ENCODE measurements at places on chromosomes 5 and 9.

DNA sequence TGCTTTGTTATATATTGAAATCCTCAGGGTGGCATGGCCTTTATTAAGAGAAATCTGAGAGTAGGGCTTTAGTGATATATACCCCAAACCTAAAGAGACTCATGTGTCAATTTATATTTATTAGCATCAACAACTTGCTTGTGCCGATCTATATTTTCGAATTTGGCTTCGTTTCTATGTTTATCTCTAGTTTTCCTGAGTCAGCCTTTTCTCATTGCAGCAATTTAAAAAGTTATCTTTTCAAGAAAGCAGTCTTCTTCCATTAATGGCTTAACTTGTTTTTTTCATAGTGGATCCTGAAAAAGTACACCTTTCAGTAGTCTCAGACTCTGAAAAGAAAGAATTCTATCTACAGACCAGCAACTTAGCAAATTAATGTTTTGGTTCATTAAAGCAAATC lies 99.9 kb upstream of the KCNN2 start:
- no peak for DNase-seq

GRCh38 chr5:57779383-57780223 lies 297.0 kb upstream of the ACTBL2 start:
- peak; percentile 57 for DNase-seq

DNA sequence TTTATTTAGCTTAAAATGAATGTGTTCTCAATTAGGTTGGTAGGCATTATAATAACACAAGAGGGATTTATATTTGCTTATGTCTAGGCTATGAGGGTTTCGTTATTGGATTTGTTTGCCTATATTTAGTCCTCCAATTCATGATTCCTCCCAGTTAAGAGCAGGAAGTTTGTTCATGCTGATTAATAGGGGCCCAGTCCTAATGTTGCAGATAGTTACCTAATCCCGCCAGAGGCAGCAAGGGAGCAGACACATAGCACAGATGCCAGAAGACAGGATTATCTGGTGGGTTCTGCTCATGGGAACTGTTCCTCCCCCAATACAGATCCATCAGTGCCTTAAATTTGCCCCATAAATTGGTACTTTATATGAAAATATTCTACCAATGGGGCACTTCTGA lies 100.8 kb upstream of the TLE4 start:
- no peak for DNase-seq

DNA sequence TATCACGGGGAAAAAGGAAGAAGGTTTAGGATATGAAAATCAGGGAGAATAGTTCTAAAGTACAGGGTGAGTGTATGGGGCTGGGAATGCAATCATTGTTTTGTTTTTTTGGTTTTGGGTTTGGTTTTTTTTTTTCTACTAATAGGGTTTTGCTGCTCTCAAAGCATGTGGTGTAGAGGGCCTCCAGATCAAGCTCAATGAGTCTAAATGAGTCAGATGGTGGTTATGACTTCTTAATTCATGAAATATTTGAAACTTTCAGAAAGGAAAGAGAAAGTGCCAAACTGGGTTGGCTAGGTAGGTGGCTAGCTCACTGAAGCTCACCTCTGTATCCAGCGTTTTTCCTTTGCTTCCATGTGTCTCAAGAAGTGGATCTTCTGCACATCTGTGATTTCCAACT lies 10.7 kb downstream of the OR1L8 start:
- no peak for DNase-seq

GRCh38 chr5:14325369-14325768 lies 182.2 kb downstream of the TRIO start:
- DNase-seq: no peak

DNA sequence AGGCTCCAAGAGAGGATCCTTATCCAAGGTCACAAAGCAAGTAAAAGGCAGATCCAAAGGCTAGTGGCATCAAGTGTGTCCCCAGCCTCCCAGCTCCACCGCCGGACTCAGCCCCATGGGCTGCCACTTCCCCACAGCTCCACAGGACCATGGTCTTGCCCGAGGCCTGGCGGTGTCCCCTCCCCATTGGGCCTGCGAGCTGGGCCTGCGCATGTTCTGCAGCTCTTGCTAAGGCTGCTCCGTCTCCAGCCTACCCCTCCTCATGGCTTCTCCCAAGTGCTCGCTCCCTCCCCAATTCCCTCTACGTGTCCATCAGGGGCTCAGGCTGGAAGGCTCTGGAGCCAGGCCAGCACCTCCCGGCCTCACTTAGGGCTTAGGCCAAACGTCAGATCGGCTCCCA lies 29.4 kb downstream of the DBH start:
- no peak for DNase-seq

DNA sequence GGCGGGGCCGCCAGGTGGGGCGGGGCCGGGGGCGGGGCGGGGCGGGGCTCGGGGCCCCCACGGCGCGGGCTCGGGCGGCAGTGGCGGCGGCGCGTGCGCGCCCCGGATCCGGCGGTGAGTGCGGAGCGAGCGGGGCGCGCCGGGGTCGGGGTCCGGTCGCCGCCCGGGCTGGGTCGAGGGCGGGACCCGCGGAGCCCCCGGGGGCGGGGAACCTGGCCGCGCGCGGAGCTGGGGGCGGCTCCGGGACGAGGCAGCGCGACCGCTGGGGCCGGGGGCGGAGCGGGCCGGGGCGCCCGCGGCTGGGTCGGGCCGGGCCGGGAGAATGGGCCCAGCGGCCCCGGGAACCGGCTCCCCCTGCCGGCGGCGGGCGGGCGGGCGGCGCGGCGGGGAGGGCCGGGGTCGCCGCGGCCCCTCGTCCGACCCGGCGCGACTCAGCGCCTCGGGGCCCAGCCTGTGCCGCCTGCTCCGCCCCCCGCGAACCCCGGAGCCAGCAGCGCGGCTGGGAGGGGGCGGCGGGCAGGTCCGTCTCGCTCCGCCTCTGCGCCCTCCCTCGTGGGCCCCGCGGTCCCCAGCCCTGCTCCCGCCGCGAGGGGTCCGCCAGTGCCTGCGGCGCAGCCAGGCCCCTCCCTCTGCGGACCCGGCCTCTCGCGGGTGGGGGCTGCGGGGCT lies 3.1 kb downstream of the EGFL7 start:
- no peak for DNase-seq

DNA sequence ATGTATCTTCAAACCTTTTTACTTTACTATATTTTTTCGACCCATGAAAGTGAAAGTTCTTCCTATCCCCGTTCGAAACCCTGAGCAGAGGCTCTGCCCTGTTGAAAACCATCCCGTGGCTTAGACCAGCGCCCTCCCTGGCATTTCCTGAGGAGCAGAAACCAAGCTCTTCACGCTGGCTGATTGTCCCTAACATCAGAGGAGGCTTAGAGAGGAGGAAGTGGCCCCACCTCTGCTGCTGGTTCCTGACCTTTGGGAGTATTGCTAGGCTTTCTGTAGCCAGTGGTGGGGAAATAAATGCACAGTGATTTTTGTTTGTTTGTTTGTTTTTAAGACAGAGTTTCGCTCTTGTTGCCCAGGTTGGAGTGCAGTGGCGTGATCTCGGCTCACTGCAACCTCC lies 4.2 kb upstream of the PTGES start:
- no peak for DNase-seq

- DNase-seq: no peak
These were observed 92.0 kb downstream of the AMBP start for GRCh38 chr9:113985968-113986585.

DNA sequence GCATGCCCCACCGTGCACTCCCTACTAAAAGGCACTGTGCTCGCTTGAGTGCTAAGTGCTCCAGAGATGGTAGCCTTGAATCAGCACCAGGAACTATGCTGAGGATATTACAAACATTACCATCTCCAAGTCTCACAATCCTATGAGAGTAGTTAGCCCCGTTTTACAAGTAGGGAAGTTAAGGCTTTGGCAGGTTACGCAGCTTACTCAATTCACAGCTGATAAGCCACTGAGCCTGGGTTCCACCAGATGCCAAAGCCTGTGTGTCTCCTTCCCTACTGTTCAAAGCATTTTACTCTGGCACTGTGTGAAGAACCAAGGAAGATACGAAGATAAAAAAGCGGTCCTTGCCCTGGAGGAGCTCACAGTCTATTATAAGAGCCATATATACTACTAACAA lies 216.2 kb downstream of the EBF1 start:
- DNase-seq: no peak

GRCh38 chr5:17223367-17224185 lies 6.1 kb downstream of the BASP1 start:
- DNase-seq: no peak

GRCh38 chr5:127447827-127448226 lies 69.6 kb upstream of the PRRC1 start:
- no peak for DNase-seq

DNA sequence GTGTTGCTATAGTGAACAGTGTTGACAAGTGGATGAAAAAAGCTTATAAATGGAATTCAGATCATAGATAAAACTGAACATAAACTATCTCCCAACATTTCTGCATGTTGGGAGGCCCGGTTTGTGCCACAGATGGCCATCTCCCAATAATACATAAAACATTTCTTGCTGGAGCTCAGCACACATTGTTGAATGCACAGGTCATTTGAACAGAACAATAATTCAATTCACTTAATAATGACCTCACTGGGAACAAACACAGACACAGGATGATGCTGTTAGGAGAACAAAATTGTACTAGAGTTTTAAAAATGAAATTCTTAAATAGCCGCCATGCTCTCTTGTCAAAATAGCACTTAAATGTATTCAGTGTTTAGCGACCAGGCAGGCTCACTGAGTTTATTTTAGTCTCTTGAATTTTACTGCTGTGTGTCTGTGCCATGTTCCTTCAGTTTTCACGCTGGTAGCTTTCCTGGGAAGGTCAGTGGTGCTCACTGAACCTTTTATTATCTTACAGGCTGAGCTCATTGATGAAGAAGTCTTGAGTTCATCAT lies 85.0 kb upstream of the SSBP2 start:
- no peak for DNase-seq

DNA sequence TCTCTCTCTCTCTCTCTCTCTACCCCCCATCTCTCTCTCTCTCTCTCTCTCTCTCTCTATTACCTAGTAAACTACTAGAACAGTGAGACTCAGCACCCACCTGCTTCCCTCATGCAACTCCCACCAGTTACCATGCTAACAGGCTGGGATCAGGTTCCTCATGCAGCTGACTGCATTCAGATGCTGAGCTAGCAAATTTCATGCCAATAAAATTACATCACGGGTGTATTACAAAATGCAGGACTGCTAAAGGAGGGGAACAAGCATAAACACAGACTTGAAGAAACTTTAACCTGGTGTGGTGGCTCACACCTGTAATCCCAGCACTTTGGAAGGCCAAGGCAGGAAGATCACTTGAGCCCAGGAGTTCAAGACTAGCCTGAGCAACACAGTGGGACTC lies 76.0 kb downstream of the CEMIP2 start:
- DNase-seq: no peak

GRCh38 chr5:62082370-62082801 lies 223.6 kb upstream of the KIF2A start:
- DNase-seq: no peak

GRCh38 chr5:111488353-111488752 lies 24.0 kb downstream of the STARD4 start:
- no peak for DNase-seq
